ENCODE measurements at places on chromosomes 1 and 21.

- DNase-seq, result no peak
Measured at GRCh38 chr1:9174243-9174642, 45.3 kb upstream of the GPR157 start.

- no peak for DNase-seq
Measured at GRCh38 chr21:29155118-29155932, 24.9 kb downstream of the MAP3K7CL start.

GRCh38 chr21:33162436-33162951 lies 67.2 kb upstream of the IFNAR2 start:
- no peak for DNase-seq

- DNase-seq, result peak; percentile 52
Measured at GRCh38 chr1:27099587-27100334, 55.2 kb downstream of the SLC9A1 start.

DNA sequence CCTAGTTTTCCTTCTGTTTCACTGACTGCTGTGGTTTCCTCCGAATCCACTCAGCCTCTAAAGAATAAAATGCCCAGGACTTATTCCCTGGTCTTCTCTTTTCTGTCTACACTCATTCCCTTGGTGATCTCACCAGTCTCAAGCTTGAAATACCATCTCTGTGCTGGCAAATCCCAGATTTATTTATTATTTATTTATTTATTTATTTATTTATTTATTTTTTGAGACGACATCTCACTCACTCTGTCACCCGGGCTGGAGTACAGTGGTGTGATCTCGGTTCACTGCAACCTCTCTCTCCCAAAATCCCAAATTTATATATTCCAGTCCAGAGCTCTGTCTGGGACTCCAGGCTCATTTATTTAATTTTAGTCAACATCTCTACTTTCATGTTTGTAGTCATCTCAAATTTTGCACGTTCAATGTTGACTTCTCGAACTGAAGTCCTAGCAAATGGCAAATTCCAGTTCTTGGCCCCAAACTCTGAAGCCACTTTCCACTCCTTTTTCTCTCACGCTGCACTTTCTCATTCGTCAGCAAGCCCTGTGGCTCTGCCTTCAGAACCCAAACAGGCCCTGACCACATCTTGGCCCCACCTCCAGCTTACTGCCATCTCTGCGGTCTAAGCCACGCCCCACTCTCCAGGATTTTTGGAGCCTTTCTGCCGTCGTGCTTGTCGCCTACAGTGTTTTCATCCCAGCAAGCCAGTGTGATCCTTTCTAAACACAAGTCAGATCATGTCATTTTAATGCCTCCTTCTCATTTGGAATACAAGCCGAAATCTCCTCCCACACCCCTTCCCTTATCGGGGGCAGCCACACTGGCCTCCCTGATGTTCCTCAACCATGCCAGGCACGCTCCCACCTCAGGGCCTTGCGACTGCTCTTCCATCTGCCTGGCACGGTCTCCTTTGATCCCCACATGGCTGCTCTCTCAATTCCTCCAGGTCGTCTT lies 14.2 kb upstream of the TENT5B start:
- no peak for DNase-seq

GRCh38 chr1:204649721-204650521 lies 35.6 kb downstream of the LRRN2 start:
- DNase-seq, result no peak

- DNase-seq, result no peak
Measured at GRCh38 chr1:29801561-29801973, 565.2 kb downstream of the PTPRU start.

All from HS-5 (cell line).